ENCODE measurements at places on chromosomes 11 and 22.

DNA sequence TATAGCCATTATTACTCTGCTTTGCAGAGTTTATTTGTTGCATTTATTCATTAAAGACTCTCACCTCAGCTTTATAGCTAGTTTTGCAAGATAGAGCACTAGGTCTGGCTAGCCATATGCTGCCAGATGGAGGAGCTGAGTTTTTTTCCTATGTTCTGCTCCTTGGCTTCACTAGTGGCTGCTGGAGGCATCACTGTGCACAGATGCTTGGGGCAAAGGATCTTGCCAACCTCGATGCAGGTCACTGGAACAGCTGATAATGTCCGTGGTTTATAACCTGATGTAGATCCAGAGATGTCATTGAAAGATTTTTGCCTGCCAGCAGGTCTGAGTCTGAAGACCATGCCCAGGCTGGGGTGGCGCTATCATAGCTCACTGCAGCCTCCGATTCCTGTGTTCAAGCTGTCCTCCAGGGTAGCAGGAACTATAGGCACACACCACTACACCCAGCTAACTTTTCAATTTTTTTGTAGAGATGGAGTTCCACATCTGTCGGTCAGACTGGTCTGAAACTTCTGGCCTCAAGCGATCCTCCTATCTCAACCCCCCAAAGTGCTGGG lies 63.2 kb downstream of the PACS1 start:
- no peak for DNase-seq

DNA sequence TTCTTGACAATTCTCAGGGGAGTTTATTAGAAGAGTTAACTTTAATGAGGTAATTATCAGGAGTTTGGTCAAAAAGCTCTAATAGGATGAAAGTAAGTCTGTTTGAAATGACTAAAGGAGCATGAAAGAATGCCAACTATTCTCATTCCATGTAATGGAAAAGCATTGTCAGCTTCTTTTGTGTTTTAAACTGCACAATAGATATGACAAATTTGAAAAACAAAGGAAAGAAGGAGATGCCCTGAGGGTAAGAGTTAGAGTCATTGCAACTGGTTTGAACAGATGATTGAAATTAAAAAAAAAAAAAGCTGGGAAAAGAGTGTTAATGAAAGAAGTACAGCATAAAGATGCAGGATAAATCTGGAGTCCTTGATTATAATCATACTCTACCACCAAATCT lies 296.8 kb upstream of the FOLH1 start:
- DNase-seq: no peak

GRCh38 chr11:11396301-11397035 lies 43.4 kb upstream of the CSNK2A3 start:
- DNase-seq: no peak

DNA sequence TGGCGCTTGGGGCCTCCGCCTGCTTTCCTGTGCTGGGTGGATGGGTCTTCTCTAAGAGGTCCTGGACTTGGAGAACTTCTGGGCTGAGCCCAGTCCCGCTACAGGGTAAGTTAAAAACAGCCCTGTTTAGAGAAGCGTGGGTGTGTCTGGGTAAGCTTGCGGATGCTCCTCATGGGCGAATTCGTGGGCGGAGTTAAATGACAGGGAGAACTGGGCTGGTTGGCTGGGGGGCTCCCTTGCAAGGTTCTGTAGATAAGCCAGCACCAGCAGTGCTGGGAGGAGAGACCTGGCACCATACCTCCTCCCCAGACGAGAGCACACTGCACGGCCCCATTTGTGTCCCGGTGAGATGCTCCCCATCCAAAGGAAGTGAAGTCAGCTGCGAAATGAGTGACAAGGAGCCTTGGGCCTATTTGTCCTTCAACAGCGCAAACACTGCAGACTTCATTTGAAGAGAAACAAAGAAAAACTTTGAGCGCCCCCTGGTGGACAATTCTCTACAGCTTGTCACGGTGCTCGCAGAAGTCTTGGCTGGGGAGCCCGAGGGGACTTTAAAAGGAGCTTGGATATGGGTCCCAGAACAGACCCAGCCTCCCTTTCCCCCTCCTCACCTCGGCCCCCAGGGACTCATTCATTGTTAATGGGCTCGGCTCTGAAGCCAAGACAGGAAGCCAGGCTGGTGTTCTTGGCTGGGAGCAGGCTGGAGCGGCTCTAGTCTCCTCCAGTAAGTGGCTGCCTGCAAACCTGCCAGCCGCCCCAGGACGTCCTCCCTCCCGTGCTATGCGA lies 39.5 kb downstream of the TP53I11 start:
- DNase-seq: peak; percentile 90

GRCh38 chr22:20238536-20238900 lies 29.6 kb downstream of the RTN4R start:
- DNase-seq: peak; percentile 45

DNA sequence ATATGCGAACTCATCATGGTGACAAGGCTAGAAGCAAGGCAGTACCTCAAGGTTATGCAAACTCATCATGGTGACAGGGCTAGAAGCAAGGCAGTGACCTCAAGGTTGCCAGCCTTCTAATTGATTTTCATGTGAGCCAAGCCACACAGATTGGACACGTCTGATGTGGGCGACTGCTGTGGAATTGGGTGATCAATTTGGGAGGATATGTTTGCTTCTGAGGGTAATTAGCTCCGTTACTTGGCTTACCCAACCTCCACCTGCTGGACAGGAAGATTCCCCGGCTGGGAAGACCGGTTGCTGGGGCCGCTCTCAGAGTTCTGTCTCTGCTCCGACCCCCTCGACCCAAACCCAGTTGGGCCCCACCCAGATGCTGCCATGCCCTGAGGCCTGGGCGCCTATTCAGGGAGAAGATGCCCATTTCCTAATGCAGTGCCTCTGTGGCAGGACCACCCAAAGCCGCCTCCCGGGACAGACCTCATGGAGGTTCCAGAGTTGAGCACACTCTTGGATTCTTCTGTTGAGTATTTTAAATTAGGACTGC lies 69.9 kb upstream of the SHANK2 start:
- DNase-seq: no peak

DNA sequence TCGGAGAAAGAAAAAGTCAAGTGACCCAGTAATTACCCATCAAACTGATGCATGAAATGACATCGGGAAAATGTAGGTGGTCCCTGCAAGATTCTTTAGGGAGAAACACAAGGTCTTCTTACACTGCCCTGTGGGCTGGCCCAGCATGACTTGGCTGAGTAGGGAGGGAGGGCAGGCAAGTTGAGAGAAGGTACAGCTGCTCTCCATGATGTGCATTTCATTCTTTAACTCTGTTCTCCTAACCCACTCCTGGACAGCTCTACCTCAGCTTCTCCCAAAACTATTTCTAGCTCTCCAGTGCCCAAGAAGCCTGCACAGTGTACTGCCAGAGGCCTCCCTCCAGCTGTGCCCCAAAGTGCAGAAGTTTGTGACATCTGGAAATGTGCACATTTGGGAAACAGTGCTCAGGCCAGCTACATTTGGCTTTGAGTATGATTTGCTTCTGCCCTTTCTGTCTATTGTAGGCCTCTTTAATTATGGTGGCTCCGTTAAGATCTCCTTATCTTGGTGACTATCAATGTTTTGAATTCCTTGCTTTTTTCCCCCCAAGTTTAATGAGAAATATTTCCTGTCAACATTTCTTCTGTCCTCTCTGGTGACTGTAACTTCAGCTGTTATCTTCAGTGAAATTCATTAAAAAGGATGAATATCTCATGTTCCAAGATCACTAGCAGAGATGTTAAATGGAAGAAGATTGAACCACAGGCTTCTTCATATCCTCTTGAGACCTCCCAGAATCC lies 26.7 kb upstream of the PRSS23 start:
- no peak for DNase-seq

- DNase-seq: peak; percentile 49
These were observed at the start of gene FCHSD2 for GRCh38 chr11:73142128-73142377. TSS of gene FCHSD2 (minus strand) at chr11:73142318. CDS start at chr11:73141877, 441 bp downstream.

DNA sequence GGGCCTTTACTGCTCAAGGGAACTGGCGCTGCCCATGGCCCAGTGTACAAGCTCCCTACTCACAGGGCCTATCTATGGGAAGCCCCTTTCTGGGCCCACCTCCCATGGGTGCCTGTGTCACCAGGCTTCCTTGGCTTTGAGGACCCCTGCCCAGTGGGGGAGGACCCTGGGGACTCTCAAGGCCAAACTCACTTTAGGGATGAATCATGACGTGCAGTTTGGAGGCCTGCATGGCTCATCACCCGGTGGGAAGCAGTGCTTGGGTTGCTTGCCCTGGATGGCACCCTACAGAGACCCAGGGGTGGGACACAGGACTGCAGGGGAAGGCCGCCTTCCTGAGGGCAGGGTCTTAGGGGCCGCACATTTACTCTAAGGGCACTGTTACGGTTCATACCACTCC lies 16.5 kb downstream of the KCTD21 start:
- DNase-seq: no peak

DNA sequence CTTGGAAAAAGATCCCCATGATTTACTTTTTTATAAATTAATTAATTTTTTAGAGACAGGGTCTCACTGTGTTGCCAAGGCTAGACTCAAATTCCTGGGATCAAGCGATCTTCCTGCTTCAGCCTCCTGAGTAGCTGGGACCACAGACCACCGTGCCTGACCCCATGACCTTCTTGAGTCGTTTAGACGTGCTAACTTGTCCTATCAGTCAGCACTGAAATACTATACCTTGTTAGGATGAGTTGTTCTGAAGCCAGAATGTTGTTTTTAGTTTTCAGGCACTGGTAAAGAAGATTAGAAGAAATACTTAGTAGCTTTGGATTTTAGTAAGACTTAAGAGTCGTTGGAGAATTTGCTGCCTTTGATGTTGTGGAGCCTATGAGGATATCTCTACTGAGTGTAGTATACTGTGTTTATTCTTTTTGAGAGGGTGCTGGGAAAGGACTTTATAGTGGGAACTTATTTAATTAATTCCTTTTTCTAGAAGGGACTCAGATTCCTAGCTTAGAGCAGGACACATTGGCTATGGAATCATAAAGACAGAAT lies 8.6 kb downstream of the HTATIP2 start:
- no peak for DNase-seq

DNA sequence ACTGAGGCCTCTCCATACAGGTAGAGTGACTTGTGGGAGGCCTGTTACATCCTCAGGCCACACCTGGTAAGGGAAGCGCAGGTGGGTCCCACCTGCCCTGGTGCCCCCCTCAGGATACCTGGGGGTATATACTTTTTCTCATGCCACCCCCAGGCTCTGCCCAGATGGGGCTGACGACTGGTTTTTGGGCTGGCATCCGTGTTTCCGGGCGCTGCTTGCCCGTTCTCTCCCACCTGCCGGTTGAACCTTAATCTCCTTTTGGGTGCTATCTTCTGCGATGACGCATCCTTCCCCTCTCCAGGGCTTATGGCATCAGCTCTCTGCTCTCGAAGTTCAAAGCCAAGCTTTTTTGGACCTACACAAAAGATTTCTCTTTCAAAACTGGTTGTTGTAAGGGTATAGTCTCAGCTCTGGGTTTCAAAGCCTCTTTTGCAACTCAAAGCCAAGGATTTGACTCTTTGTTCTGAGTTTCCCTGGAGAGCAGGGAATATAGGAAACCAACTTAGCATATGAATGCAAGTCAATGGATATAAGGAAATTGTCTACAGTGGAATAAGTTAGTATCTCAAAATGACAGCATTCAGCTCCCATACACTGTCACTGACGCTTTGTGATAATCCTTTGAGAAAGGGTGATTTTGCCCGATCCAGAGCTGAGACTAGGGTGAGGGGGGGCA lies 8.6 kb upstream of the LRRC10B start:
- no peak for DNase-seq

GRCh38 chr11:72313912-72314598 lies 70.1 kb upstream of the PHOX2A start:
- DNase-seq: no peak

- no peak for DNase-seq
These were observed 73.0 kb upstream of the SLC22A12 start for GRCh38 chr11:64517992-64518391.

DNA sequence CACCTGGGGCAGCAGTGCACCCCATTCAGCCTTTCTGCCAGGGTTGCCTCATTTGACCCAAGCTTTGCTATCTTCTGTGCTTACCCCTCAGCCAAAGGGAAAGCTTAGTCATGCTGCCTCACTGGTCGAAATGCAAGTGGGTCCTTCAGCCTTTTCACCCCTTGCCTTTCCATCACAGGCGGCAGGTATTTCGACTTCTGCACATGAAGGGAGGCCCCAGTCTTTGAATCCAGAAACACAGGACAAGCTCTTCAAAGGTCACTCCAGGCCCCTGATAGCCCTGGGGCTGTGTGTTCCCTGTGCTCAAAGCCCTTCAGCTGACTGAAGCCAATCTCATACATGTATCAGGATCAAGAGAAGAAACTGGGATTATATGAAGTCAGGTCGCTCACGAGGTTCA lies 129.7 kb downstream of the SNX19 start:
- no peak for DNase-seq

DNA sequence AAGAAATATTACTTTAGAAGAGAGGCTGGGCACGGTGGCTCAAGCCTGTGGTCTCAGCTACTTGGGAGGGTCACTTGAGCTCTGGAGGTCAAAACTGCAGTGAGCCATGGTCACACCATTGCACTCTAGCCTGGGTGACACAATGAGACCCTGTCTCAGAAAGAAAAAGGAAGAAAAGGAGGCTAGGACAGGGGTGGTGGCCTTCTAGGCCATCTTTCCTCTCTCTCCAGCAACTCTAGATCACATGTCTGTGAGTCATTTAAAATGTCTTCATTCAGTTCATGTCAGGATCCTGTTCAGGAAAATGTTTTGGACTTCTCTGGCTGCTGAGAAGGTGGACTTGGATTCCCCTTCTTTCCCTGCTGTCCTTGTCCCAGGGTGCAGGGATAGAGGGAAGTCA lies 53.3 kb downstream of the PPFIA1 start:
- no peak for DNase-seq

GRCh38 chr11:32079553-32079952 lies 11.3 kb upstream of the RCN1 start:
- DNase-seq: no peak

DNA sequence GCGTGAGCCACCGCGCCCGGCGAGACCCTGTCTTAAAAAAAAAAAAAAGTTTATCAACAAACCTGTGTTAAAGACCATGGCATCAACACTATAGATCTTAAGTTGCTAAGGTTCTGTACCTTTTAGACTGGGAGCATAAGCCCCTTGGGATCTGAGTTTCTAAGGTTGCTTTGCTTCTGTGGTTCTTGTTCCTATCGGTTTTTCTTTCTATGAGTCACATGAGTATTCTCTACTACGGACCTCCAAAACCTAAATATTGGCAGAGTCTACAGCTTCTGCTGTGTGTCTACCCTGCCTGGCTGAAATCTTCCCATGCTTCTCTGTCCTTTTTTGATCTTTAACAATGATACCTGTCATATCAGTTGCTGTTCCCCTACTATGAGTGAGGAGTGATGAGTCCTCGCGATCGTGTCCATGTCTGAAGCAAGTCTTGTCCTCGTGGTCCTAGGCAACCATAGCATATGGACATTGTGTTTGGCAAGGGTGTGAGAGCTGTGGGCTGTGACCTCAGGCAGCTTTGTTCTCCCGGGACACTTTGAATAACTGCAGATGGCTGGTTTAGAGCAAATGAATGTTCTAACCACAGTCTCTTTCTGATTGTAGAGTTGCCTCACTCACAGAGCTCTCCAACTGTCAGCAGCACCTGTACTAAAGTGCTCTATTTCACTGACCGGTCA lies 9.0 kb upstream of the DLAT start:
- no peak for DNase-seq
